Stomach (tissue), 19 donors: ENCODE measurements at places on chromosomes 5 and 9. TPM values are rescaled to one million over a fixed set of nuclear protein-coding genes. Genes with fewer than 3 reads are reported as not detected.

DNA sequence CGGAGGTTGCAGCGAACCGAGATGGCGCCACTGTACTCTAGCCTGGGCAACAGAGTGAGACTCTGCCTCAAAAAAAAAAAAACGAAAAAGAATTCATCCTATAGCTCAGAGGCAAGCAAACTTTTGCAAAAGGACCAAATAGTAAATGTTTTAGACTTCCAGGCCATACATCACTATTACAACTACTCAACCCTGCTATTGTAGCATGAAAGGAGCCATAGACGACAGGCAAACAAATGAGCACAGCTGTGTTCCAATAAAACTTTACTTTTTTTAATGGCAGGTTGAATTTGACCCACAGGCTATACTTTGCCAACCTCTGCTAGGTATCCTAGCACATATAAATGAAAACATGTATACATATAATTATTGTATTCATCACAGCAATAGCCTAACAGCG, 58.9 kb upstream of the SLC30A5 start:
- DNase-seq, result no peak

GRCh38 chr5:29379619-29380018, 1813.9 kb upstream of the CDH6 start:
- DNase-seq, result no peak

- no peak for DNase-seq
Observed at GRCh38 chr9:24765025-24765756, 219.5 kb upstream of the IZUMO3 start.

The UNC5A gene
- 0.72 TPM for total RNA-seq

DNA sequence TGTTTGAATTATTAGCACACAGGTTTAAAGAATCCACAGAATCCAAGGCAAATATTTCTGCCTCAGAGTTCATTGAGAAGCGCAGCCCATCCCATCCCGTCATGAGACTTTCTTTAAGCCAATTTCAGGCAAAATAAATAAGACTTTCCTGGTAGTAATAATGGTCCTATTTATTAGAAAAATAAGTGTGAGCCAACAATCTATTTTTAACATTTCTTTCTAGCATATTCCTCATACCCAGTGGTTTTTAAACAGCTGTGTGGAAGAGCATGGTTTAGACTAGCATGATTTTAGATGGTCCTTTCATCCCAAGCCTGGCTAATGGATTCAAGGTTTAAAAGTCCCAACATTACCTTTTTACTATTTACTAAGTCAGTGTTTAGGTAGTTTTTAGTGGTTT, 125.8 kb downstream of the SCAMP1 start:
- no peak for DNase-seq

DNA sequence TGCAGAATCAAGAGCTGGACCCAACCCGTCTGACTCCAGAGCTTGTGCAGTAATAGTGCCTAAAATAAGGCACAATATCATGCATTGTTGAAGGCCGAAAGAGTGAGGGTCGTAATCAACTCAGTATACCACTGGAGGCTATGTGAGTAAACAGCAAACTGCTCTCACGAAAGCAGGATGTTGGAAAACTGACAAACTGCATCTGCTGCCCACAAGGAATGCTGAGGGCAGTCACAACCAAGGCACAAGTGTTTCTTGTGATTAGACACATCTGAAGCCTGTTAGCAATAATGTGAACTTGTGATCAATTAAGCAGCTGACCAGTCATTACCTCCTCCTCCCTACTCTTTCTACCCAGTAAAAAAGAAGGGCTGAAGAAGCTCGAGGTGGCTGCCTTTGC, 48.8 kb downstream of the TRPM3 start:
- no peak for DNase-seq
